Sigmoid colon (tissue), 7 donors: ENCODE measurements at places on chromosomes 2 and 18. TPM values are rescaled to one million over a fixed set of nuclear protein-coding genes. Genes with fewer than 3 reads are reported as not detected.
A peak's percentile ranks its signal among the peaks of the same experiment; 100 is the strongest.

DNA sequence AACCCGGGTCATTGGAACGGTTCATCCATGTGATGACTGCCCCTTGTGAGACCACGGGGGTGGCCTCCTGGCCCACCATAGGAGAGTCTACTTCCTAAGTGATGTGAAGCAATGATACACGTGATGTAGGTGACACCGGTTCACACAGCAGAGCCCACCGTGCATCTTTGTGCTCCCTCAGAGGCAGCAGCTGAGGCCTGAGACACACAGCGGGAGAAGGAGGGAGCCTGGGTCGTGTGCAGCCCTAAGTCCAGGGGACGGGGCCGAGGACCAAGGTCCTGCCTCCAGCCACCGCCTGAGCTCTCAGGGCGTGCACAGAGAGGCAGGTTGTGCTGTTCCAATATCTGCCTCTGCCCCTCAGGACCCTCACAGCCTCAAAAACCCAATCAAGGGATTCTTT is 377.2 kb upstream of the SALL3 start:
- H3K4me1 ChIP-seq, result no peaks in the 10 kb centered on the region
- no peaks in the 10 kb centered on the region for H3K36me3 ChIP-seq
- H3K27me3 ChIP-seq, result peaks cover 46% of the 10 kb centered on the region
- no peak overlapping the region for H3K27ac ChIP-seq

DNA sequence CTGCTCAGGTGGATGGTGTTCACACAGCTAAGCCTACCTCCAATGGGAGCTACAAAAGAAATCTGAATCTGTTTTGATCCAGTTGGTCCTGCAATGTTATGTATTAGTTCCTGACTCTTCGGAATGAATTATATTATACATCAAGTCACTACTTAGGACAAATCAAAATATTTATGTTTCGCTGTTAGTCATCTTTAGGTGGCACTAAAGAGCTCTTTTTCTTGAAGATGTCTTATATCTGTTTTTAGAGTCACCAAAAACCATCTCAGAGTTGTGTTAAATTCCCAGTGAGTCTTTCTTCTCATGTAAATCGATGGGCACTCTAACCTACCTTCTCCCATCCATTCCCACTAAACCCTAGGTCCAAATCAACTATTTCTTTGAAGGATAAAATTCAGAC is 2.2 kb downstream of the DNER start:
- no peak overlapping the region for H3K4me3 ChIP-seq
- DNase-seq, result no peak
- H3K4me1 ChIP-seq, result peaks cover 24% of the 10 kb centered on the region
- no peak overlapping the region for H3K27ac ChIP-seq

DNA sequence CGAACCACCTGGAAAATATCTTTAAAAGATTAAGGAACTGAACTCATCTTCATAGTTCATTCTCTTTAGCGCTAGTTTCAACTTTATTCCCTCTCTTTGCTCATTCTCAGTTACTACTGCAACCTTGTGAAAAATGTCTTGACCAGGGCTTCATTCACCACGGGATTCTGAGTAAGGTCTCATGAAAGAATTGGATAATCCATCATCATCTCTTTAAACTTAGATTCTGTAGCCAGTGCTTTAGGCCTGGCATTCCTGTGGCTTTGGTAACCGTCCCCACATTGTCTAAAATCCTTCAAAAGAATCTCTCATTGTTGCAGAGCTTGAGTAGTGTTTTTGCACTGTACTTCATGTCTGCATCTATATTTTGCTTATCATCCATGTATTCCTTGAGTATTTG is 229.5 kb downstream of the ETAA1 start:
- no peaks in the 10 kb centered on the region for H3K36me3 ChIP-seq
- no peaks in the 10 kb centered on the region for H3K27me3 ChIP-seq
- no peaks in the 10 kb centered on the region for H3K4me1 ChIP-seq
- DNase-seq, result no peak
- no peak overlapping the region for H3K4me3 ChIP-seq

DNA sequence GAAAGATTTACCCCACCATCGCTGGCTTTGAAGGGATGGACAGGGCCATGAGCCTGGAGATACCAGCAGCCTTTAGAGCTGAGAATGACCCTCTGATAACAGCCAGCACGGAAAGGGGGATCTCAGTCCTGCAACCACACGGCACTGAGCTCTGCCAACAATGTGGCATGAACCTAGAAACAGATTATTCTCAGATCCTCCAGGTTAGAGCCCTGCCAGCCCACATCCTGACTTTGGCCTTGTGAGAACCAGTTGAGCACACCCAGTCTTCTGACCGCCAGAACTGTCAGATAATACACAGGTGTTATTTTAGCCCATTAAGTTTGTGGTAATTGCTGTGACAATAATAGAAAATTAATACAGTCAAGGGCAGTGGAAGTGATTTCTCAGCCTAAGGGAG is 9.4 kb upstream of the GNLY start:
- no peaks in the 10 kb centered on the region for H3K36me3 ChIP-seq
- H3K4me1 ChIP-seq, result no peaks in the 10 kb centered on the region
- no peak overlapping the region for H3K4me3 ChIP-seq

- no peak overlapping the region for H3K4me3 ChIP-seq
- H3K27me3 ChIP-seq, result no peaks in the 10 kb centered on the region
- no peaks in the 10 kb centered on the region for H3K36me3 ChIP-seq
- peaks cover 70% of the 10 kb centered on the region for H3K4me1 ChIP-seq
Observed at GRCh38 chr2:174662459-174662858, 64.9 kb upstream of the WIPF1 start.

DNA sequence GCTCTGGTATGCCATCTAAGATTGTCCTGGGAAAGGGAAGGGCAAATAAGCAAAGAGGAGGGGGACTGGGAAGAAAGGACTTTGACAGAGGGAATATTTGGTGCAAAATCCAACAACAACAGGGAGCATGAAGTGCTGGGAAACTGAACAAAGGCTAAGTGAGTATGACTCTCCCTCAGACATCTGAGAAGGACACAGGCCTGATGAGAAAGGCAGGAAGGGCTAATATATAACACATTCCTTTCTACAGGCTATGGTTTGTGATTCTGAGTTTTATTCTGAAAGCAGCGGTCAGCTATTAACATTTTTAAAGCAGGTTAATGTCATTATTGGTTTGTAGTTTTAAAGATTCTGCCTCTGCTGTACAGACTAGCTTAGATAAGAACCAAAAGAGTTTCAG is 1579.5 kb downstream of the LRP1B start:
- H3K4me1 ChIP-seq, result no peaks in the 10 kb centered on the region
- no peak for DNase-seq
- no peak overlapping the region for H3K27ac ChIP-seq
- no peaks in the 10 kb centered on the region for H3K27me3 ChIP-seq

GRCh38 chr2:231198291-231199173 is at the start of gene ARMC9:
TSS of gene ARMC9 (plus strand) at chr2:231198631. CDS start at chr2:231206239, 7,608 bp downstream.
- H3K4me3 ChIP-seq, result peak within 1 kb of the TSS; percentile 81
- DNase-seq, result peak; percentile 82
- peak within 1 kb of the TSS; percentile 77 for H3K27ac ChIP-seq
- no peaks in the 10 kb centered on the region for H3K36me3 ChIP-seq

- no peak for DNase-seq
- H3K36me3 ChIP-seq, result no peaks in the 10 kb centered on the region
- no peak overlapping the region for H3K4me3 ChIP-seq
- no peaks in the 10 kb centered on the region for H3K27me3 ChIP-seq
- no peak overlapping the region for H3K27ac ChIP-seq
- no peaks in the 10 kb centered on the region for H3K4me1 ChIP-seq
Observed at GRCh38 chr2:168431301-168432024, 24.6 kb upstream of the CERS6 start.

DNA sequence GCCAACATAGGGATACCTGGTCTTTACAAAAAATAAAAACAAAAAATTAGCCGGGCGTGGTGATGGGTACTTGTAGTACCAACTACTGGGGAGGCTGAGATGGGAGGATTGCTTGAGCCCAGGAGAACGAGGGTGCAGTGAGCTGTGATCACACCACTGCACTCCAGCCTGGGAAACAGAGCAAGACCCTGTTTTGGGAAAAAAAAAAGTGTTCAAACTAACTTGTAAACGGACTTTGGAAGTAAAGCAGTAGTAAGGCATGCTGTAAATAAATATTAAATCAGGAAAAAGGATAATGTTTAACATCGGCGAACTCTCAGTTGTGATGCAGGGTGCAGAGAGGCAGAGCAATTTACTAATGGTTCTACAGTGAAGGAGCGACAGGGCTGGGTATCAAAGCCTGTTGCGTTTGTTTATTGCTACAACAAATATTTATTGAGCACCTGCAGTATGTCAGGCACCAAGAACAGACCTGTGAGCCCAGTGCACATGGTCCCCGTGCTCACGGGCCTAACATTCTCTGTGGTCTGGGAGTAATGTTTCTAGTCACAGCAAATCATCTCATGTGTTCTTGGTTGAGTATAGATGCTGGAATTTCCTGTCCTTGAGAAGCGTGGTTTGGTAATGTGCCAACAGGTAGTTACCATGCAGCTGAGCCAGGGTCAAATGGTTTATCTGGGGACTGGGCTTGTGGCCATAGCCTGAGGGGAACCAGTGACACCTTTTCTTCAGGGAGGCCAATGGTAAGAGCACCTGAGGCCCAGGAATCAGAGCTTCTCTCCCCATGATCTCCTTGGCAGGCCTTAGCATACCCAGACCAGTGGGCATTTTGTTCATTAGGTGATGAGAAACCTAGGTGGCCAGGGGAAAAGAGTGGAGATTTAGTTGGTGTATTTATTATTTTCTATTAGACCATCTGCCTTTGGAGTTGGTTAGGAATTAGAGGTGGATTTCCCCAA is 27.9 kb upstream of the GREB1 start:
- DNase-seq, result no peak
- H3K36me3 ChIP-seq, result no peaks in the 10 kb centered on the region
- no peaks in the 10 kb centered on the region for H3K4me1 ChIP-seq
- H3K27me3 ChIP-seq, result no peaks in the 10 kb centered on the region
- H3K4me3 ChIP-seq, result no peak overlapping the region

DNA sequence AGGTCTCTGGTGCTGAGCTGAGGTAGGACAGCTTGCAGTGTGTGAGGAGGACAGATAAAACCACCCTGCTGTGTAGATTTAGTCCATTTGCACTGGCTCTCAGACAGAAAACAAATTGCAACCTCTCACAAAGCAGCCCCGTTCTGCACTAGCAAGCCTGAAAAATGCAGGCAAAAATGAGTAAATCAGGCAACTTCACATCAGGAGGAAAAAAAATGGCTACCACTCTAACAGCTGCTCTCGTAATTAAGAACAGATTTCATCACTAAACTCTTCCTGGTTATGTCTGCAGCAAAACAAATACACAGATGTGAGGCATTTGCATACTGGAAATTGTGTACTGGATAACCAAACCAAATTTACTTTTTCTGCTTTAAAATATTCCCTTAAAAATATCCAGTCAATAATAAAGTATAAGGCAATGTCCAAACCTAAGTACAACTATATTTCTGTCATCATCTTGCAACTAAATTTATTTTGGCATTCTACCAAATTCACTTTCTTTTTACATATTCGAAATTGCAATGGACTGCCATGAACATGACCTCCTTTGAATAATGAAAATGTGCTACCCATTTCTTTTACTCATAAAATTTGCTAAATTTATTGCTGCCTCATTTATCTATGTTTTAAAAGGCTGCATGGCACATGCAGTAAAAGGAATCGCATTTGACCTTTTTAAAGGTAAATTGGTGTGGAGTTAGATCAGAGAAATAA is 157.4 kb downstream of the AFF3 start:
- H3K27me3 ChIP-seq, result no peaks in the 10 kb centered on the region
- no peaks in the 10 kb centered on the region for H3K36me3 ChIP-seq
- H3K4me3 ChIP-seq, result no peak overlapping the region
- no peak overlapping the region for H3K27ac ChIP-seq

DNA sequence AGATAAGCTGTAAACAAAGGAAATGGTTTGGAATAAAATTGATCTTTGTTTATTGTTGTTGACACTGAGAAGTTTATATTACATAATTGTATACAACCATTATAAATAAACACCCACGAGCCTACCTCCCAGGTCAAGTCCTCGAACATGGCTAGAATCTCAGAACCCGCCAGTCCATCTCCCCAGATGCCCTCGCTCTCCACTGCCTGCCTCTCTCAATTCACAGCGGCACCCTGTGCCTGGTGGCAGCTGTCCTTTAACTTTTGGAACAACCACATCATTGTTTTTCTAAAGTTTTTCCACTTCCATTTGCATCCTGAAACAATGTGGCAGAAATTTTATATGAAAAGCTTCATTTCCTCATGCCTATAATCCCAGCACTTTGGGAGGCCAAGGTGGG is 52.2 kb upstream of the OTOS start:
- H3K36me3 ChIP-seq, result no peaks in the 10 kb centered on the region
- H3K4me1 ChIP-seq, result no peaks in the 10 kb centered on the region
- no peak overlapping the region for H3K4me3 ChIP-seq
- H3K27me3 ChIP-seq, result no peaks in the 10 kb centered on the region
- no peak overlapping the region for H3K27ac ChIP-seq

- H3K27ac ChIP-seq, result no peak overlapping the region
- H3K4me3 ChIP-seq, result no peak overlapping the region
- no peaks in the 10 kb centered on the region for H3K36me3 ChIP-seq
Observed at GRCh38 chr2:98269274-98269673, 77.0 kb upstream of the CNGA3 start.

DNA sequence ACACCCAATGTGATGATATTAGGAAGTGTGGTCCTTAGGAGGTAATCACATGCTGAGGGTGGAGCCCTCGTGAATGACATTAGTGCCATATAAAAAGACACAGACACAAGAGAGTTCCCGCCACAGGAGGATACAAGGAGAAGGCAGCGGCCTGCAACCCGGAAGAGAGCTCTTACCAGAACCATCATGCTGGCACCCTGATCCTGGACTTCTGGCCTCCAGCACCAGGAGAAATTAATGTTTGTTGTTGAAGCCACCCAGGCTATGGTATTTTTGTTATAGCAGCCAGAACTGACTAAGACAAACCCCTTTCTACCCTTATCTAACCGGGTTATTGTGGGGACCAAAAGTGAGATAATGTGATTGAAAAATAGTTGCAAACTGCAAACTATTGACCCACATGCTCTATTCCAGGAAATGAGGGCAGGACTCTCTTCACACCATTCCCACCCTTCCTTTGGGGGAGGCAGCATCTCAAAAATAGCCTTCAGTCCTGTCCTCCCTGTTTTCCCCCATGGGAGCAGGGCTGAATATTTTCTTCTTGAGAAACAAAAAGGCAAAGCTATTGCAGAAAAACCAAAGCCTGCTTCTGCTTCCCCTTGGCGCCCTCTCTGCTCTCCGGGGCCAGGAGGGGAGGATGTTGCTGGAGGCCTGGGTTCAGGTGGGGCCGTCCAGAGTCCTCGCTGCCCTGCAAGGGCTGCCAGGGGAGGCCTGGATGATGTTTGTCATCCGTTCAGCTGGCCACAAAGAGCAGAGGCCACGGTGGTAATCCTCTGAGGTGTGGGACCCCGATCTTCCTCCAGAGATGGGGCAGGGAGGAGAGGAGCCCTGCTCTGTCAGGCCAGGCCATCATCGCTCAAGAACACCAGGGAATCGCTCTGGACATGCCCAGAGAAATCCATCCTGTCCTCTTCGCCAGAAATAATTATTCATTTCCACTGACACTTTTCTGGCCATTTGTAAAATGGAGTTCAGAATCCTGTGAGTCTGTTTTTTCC is 73.8 kb upstream of the HAAO start:
- DNase-seq, result peak; percentile 82
- H3K4me1 ChIP-seq, result peaks cover 20% of the 10 kb centered on the region
- H3K27ac ChIP-seq, result peak overlapping the region; percentile 52
- H3K4me3 ChIP-seq, result no peak overlapping the region

GRCh38 chr2:134230885-134231284 is 23.0 kb upstream of the MGAT5 start:
- H3K36me3 ChIP-seq, result no peaks in the 10 kb centered on the region
- DNase-seq, result no peak
- H3K27ac ChIP-seq, result no peak overlapping the region
- H3K4me1 ChIP-seq, result no peaks in the 10 kb centered on the region

REG3G gene
- total RNA-seq, result not detected

HMSD gene
- total RNA-seq, result not detected

MREG gene
- 1.4 TPM for total RNA-seq

ZBTB7C gene
- total RNA-seq, result 0.71 TPM

RNF152 gene
- 12.2 TPM for total RNA-seq

PCARE gene
- total RNA-seq, result not detected

C2orf72 gene
- total RNA-seq, result not detected

ALPP gene
- not detected for total RNA-seq

ICOS gene
- not detected for total RNA-seq

SLC23A3 gene
- total RNA-seq, result 3.9 TPM

WBP1 gene
- total RNA-seq, result 63.1 TPM
